ENCODE measurements at places on chromosomes 2 and 18. TPM values are rescaled to one million over a fixed set of nuclear protein-coding genes. Genes with fewer than 3 reads are reported as not detected.
A peak's percentile ranks its signal among the peaks of the same experiment; 100 is the strongest.

DNA sequence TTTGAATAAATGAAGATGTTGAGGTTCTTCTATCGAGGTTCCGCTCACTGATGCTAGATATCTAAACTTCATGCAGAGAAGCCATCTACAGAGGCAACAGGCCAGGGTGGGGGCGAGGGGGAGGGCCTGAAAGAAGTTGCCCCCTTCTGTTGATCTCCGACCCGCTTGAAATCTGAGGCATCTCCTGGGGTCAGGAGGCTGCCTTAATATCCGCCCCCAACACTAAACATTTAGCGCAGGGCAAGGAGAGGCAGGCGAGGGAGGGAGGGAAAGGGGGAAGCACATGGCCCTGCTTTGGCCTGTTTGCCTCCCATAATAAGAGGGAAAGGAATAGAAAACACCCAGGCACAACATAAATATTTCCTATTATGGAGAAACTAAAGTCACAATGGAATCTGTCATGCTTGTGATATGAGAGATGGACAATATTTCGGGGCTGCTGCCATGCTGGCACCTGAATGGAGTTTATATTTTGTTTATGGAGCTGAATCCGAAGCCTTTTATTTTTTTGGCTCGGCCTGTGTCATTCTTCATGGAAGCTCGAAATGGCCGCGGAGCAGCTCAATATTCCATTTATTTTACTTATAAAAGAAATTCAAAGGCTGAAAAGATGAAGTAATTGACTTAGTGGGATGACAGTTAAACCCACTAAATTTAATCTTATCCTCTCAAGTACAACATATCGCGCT lies 221.1 kb downstream of the INSIG2 start:
- no peak for DNase-seq

DNA sequence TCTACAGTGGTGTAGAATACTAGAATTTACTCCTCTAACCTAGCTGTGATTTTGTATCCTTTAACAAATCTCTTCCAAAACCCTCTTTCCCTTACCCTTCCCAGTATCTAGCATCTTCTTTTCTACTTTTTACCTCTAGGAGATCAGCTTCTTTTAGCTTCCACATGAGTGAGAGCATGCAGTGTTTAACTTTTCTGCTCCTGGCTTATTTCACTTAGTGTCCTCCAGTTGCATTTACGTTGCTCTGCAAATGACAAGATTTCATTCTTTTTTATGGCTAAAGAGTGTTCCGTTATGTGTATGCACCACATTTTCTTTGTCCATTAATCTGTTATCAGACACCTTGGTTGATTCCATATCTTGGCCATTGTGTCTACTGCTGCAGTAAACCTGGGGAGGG lies 228.5 kb downstream of the PRKCE start:
- DNase-seq: no peak

FBXO41 gene
- 18.2 TPM for total RNA-seq

GRCh38 chr2:31302940-31303563 lies 69.1 kb downstream of the EHD3 start:
- DNase-seq: no peak

GRCh38 chr18:48963586-48964470 lies 13.1 kb upstream of the SMAD7 start:
- DNase-seq: no peak

GRCh38 chr2:136381722-136382633 lies 264.0 kb upstream of the CXCR4 start:
- DNase-seq: peak; percentile 82

- DNase-seq: no peak
Measured at GRCh38 chr2:3130889-3131635, 246.6 kb downstream of the EIPR1 start.

DNA sequence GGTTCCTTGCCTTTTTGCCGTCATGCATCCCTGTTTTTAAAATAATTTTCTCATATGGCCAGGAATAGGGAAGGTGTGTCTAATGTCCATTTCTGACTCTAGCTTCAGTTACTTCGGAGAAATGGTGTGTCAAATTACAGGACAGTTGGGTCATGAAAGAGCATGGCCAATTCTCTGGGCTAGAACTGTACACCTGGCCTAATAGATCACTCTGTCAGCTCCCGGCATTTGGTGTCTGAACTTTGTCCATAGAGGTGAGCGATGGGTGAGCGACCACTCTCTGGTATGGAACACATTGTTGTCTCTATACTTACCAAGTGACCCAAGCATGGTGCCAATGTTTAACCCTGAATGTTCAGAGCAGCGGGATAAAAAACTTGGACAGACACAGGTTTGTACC lies 38.3 kb upstream of the ASB18 start:
- no peak for DNase-seq

DNA sequence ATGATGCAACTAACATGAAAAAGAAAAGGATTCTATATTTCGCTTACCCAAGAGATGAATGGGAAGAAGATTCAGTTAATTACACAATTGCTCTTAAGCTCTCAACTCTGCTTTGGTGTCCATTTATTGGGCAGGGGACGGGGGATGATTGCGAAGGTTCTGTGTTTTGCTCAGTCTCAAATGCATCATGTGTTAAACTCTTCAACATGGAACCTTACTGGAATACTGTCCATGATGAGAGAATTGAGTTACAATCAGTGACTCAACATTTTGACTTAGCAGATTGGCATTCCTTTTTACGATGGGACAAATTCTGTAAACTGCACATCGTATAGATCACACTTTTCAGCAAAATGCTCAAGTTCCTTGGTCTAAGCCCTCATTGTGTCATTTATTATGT lies 135.6 kb downstream of the RBMS1 start:
- no peak for DNase-seq

GRCh38 chr2:201660293-201660895 lies 17.1 kb upstream of the TMEM237 start:
- no peak for DNase-seq

WNT6 gene
- total RNA-seq: not detected

DNA sequence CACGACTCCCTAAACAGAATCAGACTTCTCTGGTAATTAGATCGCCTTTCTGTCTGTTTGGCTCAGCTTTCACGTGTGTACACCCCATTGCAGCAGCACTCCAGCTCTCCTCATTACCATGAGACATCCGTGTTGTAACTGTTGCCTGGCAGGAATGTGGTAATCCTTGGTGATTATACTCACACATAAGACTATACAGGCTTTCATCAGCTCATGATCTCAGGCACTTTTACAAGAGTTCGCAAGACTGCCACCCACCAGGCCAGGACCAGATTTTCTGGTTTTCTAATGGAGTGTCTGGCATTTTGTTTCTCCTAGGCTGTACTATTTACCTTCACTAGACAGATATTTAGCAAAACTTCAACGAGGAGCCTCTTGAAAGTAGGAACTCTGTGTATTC lies 50.2 kb downstream of the ACVR1 start:
- DNase-seq: no peak

- DNase-seq: no peak
Measured at GRCh38 chr2:6423944-6424343, 441.8 kb downstream of the CMPK2 start.

- no peak for DNase-seq
Measured at GRCh38 chr2:46117379-46117778, 179.8 kb upstream of the EPAS1 start.

DNA sequence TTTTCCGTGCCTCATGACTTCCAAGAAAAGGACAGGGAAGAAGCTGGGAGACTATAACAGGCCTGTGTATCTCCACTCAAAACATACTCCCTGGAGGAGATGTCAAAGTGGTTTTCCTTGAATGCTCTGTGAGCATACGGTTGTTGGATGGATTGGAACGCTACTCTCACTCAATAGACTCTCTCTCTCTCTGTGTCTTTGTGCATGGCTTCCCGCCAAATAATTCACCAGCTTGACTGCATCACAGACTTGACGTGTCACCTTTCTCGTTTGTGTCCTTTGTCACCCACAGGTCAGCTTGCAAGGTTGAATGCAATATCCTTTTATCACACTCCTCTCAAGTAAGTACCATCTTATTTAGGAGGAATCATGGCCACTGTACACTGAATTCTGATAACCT lies 156.8 kb upstream of the MAPRE2 start:
- DNase-seq: no peak

ANO7 gene
- total RNA-seq: 0.12 TPM

DNA sequence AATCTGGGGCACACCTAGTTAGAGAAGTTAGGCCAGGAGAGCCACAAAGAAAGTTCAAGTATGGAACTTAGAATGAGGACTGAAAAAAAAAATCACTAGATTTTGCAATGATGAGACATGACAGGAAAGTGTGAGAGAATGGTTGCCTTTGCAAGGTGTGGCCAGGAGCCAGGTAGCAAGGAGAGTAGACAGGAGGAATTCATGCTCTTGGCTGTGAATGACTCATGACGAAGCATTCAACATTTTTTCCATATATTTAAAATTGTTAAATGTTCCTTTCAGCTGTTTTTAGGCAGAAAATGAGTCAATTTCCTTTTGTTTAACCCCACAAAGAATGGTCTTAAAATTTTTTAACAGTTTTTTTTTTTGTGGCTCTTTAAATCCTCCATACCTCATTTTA lies 636.9 kb downstream of the PLCL1 start:
- no peak for DNase-seq

GRCh38 chr18:42568773-42569172 lies 546.7 kb downstream of the RIT2 start:
- DNase-seq: no peak

GRCh38 chr2:104863468-104864279 lies 9.8 kb downstream of the POU3F3 start:
- no peak for DNase-seq

CTAGE1 gene
- total RNA-seq: not detected

KCNS3 gene
- total RNA-seq: not detected

- DNase-seq: no peak
Measured at GRCh38 chr2:88097891-88098557, 29.8 kb downstream of the FABP1 start.

DNA sequence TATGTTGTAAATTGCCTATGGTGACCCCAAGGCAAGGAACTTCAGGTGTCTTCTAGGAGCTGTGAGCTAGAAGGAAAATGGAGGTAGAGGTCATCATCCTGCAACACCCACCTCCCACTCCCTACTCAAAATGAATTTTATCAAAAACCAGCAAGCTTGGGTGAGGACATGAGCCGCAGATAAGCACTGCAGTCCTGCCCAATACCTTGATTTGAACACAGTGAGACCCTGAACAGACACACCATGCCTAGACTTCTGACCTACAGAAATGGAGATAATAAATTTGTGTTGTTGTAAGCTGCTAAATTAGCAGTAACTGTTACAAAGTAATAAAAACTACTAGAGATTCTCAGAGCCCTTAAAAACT lies 13.4 kb downstream of the MEX3C start:
- no peak for DNase-seq

- DNase-seq: no peak
Measured at GRCh38 chr2:85917887-85918795, 29.4 kb upstream of the ST3GAL5 start.

DNA sequence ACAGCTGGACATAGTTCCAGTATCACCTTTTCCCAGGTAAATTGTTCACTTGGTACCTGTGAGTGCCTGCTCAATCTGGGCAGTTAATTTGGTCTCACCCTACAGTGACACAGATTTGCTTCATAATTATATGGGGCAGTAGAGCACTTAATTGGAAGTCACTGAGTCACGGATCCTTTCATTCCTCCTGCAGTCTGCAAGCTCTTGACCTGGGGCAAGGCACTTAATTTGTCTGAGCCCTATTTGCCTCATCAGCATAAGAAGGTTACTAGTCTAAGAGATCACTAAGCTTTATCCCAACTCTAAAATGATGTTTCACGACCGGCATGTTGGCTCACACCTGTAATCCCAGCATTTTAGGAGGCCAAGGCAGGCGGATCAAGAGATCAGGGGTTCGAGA lies 8.9 kb downstream of the FBXO36 start:
- DNase-seq: no peak

CHRNG gene
- not detected for total RNA-seq

SIX3 gene
- total RNA-seq: not detected

DNA sequence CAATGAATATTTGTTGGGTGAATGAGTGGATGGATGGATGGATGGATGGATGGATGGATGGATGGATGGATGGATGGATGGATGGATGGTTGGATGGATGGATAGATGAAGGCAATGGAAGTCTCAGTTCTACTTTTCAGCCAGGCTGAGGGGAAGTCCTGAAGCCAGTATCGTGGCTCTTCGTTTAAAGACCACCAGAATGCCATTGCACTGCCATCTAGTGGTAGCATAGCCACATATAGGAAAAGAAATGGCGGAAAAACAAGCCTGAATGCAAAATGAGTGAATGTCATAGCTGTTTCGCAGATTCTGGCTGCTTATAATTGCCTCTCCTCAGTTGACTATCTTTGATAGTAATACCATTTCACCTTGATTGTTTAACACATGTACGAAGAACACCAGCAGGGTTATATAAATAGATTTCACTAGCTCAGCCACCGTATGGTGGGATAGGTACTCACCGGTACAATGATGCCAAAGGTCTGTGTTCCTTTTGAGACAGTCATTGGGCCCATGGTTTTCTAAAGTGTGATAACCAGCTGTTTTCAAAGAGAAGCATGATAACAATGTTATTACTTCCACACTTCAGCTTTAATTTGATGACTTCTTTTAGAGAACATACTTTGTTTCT lies 62.3 kb upstream of the GREB1L start:
- DNase-seq: peak; percentile 56

ADD2 gene
- 19.5 TPM for total RNA-seq

GRCh38 chr2:7672685-7673071 lies 755.5 kb downstream of the RNF144A start:
- no peak for DNase-seq

- DNase-seq: no peak
Measured at GRCh38 chr18:57134618-57135135, 12.2 kb upstream of the BOD1L2 start.

- no peak for DNase-seq
Measured at GRCh38 chr18:37272226-37272625, 293.4 kb downstream of the CELF4 start.

DNA sequence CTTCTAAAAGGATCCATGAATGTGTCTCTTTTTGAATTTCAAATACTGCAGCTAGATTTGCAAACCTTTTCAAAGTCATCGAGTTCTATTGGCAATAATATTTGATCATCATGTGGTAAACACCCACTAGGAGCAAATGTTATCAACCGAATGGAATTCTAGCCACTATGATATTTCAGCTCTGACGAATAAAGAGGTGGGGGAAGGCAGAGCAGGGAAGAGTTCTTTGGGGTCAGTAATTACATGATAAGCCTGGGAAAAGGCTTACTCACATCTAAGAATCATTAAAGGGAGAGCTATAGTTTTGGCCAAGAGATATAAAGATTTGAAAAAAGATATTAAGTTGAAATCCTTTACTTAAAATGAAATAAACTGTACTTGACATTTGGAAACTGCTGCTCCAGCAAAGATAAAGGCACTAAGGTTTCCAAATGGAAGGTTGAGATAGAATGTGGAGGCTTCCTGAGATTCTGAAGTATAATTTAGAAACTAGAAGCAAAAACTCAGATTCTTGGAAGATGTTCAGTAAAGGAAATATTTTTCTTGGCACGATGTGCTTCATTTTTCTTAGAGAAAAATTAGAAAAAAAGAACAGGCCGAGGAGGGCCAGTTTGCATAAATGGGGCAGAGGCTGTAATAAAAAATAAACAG lies 104.7 kb upstream of the ARHGAP28 start:
- DNase-seq: no peak

- no peak for DNase-seq
Measured at GRCh38 chr2:127185705-127186104, 34.4 kb downstream of the CYP27C1 start.

Data from activated CD4-positive, alpha-beta T cell treated with anti-CD3 and anti-CD28 coated beads, Interleukin-2, amount 10 ng/mL, durations not matched to agents 7 days and 5 days (primary cell).